ENCODE measurements at places on chromosomes 2 and 18.

DNA sequence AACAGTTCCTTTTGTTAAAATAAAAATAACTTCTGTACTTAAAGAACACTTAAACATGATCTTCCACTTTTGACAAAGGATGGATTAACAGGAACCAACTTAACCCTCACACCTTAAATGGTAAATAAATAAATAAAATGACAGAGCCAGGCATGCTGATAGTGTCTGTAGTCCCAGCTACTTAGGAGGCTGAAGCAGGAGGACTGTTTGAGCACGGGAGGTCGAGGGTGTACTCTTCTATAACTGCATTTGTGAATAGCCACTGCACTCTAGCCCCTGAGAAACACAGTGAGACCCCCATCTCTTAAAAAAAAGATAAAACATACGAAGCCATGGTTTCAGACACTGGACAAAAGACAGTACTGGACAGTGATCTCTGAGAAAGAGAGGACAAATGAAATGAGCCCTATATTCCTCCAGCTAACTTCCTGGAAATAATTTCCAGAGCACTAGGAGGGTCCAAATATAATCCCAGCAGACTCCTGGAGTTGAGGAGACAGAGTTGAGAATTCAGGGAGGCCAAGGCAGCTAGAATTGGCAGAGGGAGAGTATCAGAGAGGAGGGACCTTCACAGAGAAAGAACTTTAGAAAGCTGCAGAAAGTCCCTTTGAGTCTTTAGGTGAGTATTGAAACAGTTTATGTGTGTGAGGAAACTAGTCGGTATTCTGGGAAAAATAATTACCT lies 17.4 kb downstream of the PPP4R1 start:
- DNase-seq = no peak

- DNase-seq = no peak
These were observed 31.6 kb upstream of the ID2 start for GRCh38 chr2:8650256-8650655.

GRCh38 chr2:218823196-218823855 lies 8.3 kb downstream of the PRKAG3 start:
- DNase-seq = no peak

GRCh38 chr18:80244956-80245730 lies 2.2 kb downstream of the PARD6G start:
- DNase-seq = no peak

DNA sequence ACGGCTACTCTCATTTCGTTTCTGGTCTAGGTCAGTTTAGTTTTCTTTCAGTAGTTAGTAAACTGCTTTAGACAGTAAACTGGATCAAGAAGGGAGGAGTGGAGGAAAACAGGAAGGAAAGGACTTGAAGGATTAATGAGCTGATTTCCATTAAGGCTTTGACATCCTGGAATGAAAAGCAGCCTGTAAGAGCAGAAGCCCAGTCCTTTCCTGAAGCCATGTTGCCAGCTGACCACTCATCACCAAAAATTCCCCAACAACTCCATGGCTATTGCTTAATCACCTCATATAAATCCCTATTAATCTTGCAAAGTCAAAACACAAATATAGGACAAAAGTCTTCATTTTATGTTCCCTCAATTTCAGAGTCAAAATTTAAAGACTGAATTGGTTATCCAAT lies 113.7 kb upstream of the ZFP36L2 start:
- DNase-seq = no peak

- no peak for DNase-seq
These were observed 964 bp downstream of the ZBTB7C start for GRCh38 chr18:48408111-48408726.

GRCh38 chr2:4992226-4992625 lies 700.0 kb upstream of the SOX11 start:
- no peak for DNase-seq

DNA sequence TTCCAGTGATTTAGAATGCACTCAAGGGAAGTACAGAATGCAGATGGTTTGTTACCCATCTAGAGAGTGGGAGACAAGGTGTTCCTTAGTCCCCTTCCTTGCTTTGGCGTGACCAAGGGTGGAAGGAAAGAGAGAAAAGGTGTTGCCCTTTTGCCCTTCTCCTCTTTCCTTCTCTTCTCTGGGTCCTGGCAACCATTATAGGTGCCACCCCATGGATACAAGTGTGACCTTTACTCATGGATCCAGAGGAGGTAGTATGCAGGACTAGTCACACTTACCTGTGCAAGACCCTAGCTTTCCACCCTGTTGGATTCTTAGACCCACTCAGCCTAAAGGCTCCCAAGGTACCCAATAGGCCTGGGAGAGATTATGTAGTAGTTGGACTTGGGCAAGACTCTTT lies 11.6 kb upstream of the RBFA start:
- DNase-seq = no peak

DNA sequence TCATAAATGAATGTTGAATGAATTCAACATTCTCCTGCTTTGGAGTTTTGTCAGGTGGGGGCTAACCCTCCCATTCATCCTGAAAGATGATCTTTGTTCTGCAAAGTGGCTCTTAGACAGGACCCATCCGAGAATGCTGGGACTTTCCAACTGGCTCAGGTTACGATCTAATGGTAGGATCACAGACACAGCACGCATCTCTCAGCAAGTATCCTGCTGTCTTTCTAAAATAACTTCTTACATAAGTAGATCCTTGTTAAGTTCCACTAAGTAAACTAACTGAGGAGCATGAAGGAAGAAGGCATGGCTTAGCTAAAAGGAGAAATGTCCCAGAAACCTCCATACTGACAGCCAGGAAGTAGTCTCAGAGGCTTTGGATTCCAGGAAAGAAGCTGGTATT lies 23.7 kb downstream of the CYP27A1 start:
- no peak for DNase-seq

DNA sequence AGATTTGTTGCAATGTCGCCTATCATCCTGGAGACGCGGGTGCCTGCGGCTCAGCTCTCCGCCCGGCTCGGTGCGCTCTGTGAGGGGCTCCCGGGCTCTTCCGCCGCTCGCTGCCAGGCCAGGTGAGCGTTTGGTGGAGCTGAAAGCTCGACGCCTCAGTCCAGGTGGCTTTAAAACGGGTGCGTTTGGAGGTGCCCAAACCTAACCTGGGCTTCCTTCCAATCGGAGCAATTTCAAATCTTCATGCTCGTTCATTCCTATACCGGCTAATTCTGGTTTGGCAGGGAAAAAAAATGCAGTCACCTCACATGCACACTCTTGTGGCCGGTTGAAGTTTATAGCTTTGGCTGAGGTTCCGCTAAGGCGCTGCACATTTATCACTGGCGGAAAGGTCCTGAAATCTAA lies at the start of gene SLC16A14:
Gene SLC16A14, minus strand, starts transcription at position 274 of the 405 bp plus-strand sequence. CDS start 9,572 bp downstream, outside the sequence.
- no peak for DNase-seq

DNA sequence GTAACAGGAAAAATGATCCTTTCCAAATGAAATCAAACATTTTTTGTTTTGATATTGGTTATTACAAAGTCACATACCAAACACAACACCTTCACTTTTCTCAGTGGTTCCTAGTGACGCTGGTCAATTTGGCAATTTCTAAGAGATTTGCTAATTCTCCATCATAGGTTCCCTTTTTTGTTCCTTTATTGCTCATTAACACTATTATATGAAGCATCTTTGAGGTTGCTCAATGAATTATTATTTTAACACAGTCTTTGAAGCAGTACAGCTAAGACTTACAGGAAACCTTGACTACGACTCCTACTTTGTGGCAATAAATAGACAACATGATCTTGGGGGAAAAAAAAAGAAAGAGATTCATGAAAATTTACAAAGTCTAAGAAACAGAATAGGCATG lies 152.2 kb upstream of the VRK2 start:
- no peak for DNase-seq

DNA sequence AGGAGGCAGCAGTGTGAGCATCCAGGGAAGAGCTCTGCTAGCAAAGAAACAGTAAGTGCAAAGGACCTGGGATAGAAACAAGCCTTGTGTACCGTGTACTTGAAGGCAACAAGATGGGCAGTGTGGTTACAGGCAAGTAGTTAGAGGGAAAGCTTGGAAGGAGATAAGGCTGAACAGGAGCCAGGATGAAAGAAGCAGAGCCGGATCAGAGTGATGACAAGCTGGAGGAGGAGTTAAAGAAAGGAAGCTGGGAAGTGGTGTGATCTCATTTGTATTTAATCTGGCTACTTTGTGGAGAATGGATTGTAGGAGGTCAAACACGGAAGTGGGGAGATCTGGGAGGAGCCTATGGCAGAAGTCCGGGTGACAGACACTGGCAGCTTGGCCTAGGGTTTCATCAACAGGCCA lies 44.7 kb upstream of the VPS54 start:
- no peak for DNase-seq

- no peak for DNase-seq
These were observed 113.1 kb upstream of the GPC1 start for GRCh38 chr2:240322231-240322955.

GRCh38 chr18:79788734-79789085 lies 9.0 kb upstream of the KCNG2 start:
- DNase-seq = no peak

- no peak for DNase-seq
These were observed 232.1 kb upstream of the EPAS1 start for GRCh38 chr2:46065152-46065551.

- DNase-seq = no peak
These were observed 134.9 kb upstream of the NDUFV2 start for GRCh38 chr18:8967573-8967972.

DNA sequence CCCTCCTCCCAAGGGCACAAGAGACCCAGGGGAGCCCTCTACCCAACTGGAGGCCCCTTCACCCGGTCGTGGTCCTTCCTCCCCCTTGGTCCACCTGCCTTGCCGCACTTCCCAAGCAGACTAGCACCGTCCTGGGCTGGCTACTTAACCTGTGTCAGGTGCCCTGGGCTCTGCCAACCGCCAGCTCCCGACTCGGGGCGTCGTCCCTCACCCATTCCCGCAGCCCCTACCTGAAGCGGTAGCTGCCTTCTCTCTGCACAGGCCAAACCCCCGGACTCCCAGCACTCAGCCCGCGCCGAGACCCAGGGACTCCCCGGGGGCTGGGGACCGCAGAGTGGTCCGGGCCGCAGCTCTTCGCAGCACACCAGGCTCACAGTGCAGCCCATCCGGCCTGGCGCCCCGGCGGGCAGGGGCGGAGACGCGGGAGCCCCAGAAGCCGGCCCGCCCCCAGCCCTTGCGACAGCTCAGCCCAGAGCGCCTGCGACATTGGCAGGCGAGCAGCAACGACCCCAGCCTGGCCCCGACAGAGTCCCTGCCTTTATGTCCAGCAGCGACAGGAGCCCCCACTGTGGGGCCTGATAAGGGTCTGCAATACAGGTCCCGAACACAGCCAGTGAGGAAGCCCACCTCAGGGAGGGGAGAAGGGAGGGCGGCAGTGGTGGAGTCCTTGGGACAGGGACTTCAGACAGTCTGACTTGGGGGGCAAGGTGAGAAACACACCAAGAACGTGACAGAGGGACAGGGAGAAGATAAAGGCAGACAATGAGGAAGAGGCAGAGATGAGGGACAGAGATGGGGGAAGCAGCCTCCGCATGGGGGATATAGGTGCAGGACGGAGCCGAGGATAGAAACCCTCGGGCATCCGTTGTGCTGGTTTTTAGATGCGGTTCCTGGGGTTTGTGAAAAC lies 31.0 kb upstream of the TNS1 start:
- DNase-seq = no peak

GRCh38 chr2:62045017-62045543 lies 139.6 kb downstream of the COMMD1 start:
- DNase-seq = no peak

GRCh38 chr2:54791831-54792230 lies 68.4 kb downstream of the EML6 start:
- no peak for DNase-seq

DNA sequence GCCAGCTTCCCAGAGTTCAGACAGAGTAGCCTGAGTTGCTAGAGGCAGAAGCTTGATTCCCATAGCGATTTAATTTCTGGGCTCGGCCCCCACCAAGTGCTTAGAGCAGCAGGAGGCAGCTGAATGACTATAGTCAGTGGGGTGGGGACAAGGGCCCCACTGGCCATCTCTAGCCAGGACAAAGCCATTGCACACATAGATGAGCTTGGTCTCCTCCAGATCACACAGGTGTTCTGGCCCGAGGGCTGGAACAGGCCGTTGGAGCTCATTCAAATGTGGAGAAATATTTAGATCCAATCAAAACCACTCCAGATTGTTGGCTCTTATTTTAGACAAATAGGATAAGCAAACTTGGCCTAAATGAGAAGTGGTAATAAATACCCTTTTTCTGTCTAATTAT lies 287.3 kb upstream of the NCKAP5 start:
- DNase-seq = no peak

- no peak for DNase-seq
These were observed 42.5 kb downstream of the MOB4 start for GRCh38 chr2:197558393-197558792.

DNA sequence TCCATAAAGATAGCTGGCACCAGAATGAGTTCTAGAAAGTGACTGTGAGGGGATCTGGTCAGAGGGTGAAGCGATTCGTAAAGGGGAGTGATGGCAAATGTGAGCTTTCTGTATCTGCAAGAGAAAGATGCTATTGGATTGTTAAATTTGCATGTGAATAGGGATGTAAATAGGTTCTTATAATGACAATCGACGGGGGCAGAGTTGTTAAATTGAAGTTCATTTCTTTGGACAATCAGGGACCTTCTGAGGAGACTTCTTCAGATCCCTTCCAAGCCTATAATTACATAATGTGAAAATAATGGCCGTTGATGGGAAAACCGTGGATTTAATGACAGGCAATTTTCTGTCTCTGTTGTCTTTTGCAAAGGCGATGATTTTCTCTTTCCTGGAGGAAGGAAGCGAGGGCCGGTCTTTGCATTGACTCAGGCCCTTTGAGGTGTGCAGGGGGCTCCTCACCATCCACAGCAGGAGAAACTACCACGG lies 52.2 kb upstream of the TMEM18 start:
- no peak for DNase-seq

DNA sequence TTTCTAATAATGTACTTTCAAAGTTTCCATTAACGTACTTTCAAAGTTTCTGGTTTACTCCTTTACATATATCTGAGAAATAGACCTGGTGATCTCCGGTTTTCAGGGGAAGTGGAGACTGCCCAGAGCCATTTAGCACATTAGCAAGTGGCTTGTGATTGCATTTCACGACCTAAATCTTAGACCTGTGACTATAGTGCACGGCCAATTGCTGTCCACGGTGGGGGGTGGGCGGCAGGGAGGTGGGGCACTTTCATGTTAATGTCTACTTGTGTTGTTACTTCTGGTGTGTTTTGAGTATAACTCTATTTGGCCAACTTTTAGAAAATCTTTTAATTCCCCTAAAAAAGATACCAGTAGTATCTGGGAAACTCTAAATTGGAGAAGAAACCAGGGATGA lies 11.3 kb downstream of the GATA6 start:
- no peak for DNase-seq

DNA sequence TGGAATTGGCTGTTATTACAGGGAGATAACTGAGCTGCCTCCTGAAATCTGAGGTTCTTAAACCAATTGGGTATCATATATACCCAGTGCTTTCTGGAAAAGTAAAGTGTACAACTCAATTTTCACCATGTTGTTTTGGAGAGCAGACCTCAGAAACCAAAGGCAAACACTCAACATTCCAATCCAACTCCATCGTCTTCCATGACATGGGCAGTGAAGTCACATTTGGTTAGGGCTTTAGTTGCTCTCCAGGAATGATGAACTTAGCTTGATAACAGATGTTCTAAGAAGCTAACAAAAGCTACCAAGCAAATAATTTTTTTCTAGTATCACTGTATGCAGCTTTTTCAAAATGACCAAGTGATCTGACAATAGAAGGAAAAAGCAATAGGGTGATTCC lies 107.0 kb upstream of the SLC35G4 start:
- DNase-seq = no peak
